ENCODE measurements at places on chromosomes 5 and 9.

DNA sequence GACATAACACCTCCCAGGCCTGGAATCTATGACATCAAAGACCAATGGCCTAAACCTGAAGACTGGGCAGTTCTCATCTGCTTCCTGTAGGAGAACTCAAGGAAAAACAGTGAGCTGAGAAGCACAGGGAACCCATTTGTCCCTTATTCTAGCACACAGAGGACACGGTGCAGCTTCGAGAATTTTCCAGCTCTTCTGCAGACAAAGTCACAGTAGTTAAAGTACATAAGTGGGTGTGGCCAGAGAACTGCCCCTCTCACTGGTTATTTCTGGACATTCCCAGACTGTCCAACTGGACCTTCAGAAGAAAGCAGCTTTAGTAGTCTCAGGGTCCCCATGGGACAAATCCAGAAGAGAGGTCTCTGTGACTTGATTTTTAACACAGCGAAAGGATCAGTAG lies 114.6 kb downstream of the KLHL3 start:
- DNase-seq = no peak

DNA sequence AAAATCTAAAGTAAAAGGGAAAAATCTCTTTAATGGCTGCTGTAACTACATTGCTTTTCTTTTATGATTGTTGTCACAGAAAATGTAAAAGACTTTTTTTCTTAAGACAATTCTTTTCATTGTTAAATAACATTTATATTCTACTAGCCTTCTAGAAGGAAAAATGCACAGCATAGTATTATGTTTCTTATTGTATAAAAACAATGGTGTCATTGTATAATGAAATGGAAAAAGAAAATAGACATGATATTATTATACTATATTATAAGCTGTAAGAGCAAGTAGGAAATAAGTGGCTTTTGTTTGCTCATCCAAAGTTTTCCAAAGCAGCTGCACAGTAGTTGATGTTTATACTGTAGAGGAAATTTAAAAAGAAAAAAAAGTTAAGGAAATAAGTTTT lies 1021.7 kb downstream of the EFNA5 start:
- DNase-seq = no peak

- no peak for DNase-seq
Observed at GRCh38 chr9:30459156-30459555, 1925.3 kb upstream of the ACO1 start.

GRCh38 chr9:134895097-134895496 lies 14.5 kb downstream of the FCN2 start:
- DNase-seq = no peak

Data from COR-L47 (cell line).